Activated CD8-positive, alpha-beta memory T cell treated with anti-CD3 and anti-CD28 coated beads for 36 hours (primary cell): ENCODE measurements at places on chromosomes 5 and 9. TPM values are rescaled to one million over a fixed set of nuclear protein-coding genes. Genes with fewer than 3 reads are reported as not detected.

ZNF608 gene
- total RNA-seq = not detected

CCIN gene
- not detected for total RNA-seq

IL4 gene
- total RNA-seq = 2.0 TPM

GFRA3 gene
- 0.10 TPM for total RNA-seq

SPOCK1 gene
- not detected for total RNA-seq

DBH gene
- total RNA-seq = not detected

NMUR2 gene
- not detected for total RNA-seq

ELAVL2 gene
- total RNA-seq = not detected

RANBP17 gene
- not detected for total RNA-seq

PDLIM4 gene
- total RNA-seq = 1.1 TPM

SHISAL2B gene
- not detected for total RNA-seq

MLANA gene
- total RNA-seq = not detected
